Uterine smooth muscle cell (primary cell): ENCODE measurements at places on chromosomes 3 and 15. TPM values are rescaled to one million over a fixed set of nuclear protein-coding genes. Genes with fewer than 3 reads are reported as not detected.

The ACKR2 gene
- total RNA-seq: 0.22 and 0.37 TPM in 2 replicates

The RBP2 gene
- total RNA-seq: not detected in 2 replicates

The KLHL6 gene
- total RNA-seq: under 0.01 TPM in 2 replicates

The PTPRG gene
- total RNA-seq: 19.3 and 27.9 TPM in 2 replicates

The MYO5C gene
- total RNA-seq: under 0.01 and 0.22 TPM in 2 replicates
